Pulmonary artery endothelial cell (primary cell): ENCODE measurements at places on chromosomes 11 and 22. TPM values are rescaled to one million over a fixed set of nuclear protein-coding genes. Genes with fewer than 3 reads are reported as not detected.

GRCh38 chr11:131467645-131468394 lies 97.4 kb downstream of the NTM start:
- DNase-seq: no peak

DNA sequence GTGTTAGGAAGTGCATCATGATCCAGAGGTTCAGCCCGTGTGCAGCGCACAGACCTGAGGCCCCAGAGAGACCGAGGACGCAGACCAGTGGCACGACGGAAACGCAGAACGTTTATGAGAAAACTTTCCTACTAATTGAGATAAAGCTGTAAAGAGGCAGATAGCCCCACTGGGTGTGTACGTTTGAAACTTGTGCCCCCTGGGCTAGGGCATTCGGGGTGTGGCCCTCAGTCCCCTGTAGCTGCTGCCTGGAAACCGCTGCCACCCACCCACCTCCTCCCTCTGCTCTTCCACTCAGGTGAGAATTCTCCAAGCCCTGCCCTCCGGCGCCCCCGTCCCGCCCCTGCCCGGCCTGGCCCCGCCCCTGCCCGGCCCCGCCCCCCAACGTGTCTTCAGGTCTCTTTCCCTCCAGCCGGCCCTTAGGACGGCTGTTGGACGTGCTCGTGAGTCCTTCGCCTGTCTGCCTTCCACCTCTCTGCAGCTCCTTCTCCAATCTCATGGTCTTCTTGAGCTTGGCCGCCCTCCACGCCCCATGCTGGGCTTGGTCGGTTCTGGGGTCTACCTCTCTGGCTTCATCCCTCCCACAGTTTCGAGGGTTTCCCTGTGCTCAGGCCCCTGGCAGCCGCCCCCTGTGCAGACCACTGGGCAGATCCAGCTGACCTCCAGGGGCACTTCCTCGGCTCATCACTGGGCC lies 12.1 kb downstream of the MAPK8IP2 start:
- no peak for DNase-seq

DNA sequence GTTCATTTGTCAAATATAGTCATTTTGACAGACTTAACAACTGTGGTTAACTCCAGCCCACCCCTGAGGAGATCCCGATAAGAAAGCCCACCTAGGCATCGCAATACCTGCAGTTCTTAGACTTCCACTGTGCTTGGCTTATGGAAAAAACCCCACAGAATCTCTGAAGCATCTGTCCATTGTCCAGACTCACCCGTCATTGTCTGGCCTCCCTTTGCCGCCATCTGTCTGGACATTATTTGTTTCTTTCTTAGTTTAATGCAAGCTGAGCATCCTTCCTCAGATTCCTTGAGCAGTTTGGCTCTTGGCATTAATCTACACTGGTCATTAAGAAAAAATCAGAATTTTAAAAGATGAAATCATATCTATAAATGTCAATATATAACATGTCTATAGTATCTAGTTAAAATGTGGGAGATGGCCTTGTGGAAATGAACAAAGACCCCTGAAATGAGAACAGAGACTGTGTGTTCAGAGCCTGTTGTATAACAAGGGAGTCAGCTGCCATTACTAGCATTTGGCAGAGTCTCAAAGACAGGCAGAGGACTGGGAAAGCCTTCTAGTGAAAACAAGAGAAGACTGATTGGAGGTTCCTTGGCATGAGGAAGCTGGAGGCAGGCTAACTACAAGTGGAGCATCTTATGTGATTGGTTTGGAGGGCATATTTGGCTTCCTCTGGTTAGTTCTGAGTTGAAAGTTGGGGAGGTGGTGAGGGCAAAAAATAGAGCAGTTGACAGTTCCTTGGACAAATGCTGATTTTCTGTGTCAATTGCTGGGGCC lies 80.4 kb downstream of the SPON1 start:
- no peak for DNase-seq

DNA sequence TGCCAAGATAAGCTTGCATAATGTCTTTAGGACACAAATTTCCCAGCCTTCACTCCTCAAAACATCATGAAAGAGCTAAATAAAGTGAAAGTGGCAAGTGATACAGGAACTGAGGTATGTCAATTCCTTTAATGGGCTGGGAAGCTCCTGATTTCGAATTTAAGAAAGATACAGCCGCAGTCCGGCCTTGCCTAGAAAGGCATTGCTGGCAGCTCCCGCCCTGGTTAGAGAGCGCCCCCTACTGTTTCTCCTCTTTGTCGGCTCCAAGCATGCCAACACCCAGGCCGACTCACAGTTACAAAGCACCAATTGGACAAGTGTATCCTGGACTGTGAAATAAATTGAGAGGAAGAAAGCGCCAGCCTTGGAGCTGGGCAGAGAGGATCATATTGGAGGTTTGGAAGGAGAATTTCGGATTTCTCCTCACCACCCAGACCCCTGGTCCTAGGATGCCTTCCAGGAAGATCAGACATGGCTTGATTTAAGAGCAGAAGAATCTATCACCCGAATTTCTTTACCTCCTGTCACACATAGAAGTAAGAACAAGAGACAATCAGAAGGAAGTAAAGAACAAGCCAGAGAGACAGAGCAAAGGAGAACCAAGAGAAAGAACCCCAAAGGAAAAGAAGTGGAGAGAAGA lies 84.0 kb downstream of the FAM76B start:
- peak; percentile 36 for DNase-seq

GRCh38 chr11:29227811-29228210 lies 789.0 kb downstream of the KCNA4 start:
- no peak for DNase-seq

GRCh38 chr22:31926969-31927368 lies 17.4 kb upstream of the YWHAH start:
- DNase-seq: no peak

DNA sequence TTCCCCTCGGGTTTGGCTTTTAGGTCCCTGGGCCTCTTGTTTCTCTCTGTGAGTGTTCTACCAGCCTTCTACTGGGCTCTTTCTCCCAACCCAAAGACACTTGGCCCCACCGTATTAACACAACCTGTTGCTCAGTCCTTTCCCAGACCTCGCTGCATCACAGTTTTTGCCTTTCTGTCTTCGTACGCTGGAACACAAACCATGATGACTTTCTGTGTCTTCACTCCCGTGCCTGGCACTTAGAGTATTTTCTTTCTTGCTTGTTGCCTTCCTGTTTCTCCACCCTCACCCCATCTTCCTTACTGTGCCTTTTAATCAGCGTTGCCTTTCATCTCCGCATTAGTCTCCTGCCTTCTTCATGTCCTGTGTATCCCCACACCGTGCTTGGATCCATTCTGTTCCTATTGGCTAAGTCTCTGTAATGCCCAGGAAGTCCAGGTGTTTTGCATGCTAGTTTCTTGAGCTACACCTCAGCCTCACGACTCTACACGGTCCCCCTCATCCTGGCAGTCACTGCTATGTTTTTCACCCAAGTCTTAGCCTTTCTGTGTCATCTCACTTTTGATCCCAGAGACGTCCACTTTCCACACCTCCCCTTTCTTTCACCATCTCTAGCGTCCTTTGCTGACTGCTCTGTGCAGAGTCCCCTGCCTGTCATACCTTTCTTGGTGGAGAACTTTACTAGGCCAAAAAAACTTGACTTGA lies 1.6 kb downstream of the MARK2 start:
- DNase-seq: no peak

DNA sequence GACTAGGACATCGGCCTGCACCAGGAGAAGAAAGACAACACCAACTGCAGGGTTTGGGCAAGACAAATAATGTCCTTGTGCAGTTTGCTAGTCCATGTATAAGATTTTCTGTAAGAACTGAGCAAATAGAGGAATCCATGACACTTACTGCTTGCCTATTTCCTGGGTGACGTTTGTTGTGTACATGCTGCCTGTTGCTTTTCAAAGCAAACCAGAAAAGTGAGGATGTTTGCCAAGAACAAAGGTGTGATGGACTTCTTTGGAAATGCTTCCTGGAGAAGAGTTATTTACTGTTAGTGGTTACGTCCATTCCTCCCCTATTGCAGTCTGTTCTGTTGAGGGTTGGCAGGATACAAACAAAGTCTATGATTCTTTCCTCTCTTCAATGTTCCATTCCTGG lies 126.5 kb downstream of the CASP12 start:
- DNase-seq: no peak

DNA sequence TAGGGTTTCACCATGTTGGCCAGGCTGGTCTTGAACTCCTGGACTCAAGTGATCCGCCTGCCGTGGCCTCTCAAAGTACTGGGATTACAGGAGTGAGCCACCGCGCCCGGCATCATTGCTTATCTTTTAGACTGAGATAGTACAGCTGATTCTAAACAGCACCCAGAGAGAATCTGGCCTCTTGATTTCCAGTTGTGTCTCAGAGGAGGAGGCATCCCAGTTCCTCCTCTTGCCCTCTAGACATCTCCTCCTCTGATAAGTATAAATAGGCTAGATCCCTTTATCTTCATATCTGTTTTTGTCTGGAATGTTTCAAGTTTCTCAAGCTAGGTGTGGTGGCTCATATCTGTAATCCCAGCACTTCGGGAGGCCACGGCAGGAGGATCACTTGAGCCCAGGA lies 7.0 kb downstream of the MARK2 start:
- no peak for DNase-seq

DNA sequence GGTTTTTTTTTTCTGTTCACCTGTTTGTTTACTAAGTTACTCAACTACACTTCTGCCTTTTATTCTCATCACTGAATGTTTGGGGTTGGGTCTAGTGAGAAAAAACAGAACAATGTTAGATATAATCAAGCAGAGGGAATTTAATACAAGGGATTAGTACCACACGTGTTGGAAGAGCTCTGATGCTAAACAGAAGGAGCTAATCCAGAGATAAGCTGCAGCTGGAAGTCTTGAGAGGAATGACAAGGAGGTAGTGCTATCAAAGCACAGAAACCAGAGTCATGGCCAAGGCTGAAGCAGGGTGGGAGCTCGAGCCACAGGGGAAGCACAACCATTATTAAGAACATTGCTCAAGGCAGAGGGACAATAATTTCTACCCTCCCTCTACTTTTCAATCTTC lies 604.1 kb upstream of the ANO5 start:
- DNase-seq: no peak

- no peak for DNase-seq
These were observed 1.6 kb downstream of the KMT5B start for GRCh38 chr11:68211546-68211945.

DNA sequence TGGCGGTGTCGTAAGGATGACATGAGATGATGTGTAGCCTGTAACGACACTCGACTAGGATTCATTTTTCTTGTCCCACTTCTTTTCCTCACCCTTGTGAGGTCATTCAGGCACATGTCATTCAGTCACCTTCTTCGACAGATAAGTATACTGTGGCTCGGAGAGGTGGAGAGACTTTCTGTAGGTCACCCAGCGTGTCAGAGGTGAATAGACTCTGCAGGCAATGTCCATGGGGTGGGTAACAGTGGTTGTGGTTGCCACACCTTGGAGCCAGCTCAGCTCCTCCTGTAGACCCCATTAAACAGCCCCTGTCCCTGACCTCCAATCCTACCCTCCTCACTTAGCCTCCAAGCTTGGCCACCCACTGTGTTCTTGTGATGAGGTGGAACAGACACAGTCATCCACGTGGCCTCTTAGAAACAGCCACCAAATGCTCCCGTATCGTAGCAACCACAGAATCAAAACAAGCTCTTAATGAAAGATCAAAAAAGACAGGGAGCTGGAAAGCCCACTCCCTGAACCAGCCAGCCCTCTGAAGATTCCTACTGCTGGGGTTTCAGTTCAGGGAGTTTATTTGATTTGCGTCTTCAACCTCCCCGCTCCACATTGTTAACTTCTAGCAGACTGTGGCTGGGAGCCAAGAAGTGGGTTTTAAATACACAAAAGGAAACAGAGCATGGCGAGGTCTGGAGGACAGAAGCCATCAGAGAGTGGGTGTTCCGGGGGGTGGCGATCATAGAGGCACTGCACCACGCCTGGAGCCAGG lies 89.0 kb upstream of the GRK3 start:
- peak; percentile 62 for DNase-seq

GRCh38 chr11:1109918-1110705 lies 35.4 kb downstream of the MUC2 start:
- no peak for DNase-seq

GRCh38 chr22:31350410-31350863 lies 4.3 kb upstream of the PATZ1 start:
- no peak for DNase-seq

- no peak for DNase-seq
These were observed 27.4 kb upstream of the RELT start for GRCh38 chr11:73348838-73349237.

- no peak for DNase-seq
These were observed 8.7 kb downstream of the MMP26 start for GRCh38 chr11:4713241-4713640.

DNA sequence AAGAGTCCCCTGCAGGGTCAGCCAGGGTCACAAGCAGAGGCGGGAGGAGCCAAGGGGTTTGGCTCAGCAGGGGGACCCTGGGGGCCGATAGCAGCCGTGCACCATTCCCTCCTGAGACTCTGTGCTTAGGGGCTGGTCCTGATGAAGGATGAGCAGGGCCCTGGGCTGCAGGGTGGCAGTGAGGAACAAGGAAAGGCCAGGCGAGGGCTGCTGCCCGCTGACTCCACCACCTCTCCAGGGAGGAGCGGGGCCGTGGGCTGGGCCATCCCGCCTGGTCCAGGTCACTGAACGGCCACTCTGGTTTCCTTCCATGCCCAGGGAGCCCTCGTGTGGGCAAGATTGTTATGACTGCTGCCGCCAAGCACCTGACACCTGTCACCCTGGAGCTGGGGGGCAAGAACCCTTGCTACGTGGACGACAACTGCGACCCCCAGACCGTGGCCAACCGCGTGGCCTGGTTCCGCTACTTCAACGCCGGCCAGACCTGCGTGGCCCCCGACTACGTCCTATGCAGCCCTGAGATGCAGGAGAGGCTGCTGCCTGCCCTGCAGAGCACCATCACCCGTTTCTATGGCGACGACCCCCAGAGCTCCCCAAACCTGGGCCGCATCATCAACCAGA lies 9.2 kb upstream of the NDUFS8 start:
- DNase-seq: no peak

DNA sequence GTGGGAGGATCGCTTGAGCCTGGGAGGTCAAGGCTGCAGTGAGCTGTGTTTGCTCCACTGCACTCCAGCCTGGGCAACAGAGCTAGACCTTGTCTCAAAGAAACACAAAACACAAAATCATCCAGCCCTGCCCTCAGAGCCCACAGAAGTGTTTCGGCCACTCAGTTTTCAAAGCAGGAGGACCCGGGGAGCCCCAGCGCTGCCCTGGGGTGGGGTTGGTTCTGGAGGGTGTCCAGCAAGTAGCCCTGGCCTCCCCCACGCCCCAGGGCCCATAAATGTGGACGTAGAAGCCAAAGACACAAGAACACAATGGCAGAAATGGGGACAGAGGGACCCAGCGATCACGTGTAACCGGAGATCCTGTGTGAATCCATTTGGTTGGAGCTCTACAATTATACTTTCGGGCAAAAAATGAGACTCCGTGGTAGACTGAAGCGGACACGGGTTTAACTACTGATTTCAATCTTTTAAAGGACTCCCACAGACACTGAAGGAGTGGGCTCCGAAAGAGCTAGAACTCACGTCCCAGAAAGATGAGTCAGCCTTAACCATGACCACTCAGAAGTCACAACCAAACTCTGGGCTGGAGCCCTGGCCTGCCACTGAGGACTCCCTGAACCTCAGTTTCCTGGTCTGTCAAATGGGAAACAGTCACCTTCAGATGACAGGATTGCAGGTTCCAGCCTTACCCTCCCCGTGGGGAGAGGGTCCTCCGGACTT lies 9.0 kb upstream of the CYTH4 start:
- DNase-seq: no peak

GRCh38 chr11:74941492-74941891 lies 7.4 kb downstream of the XRRA1 start:
- DNase-seq: no peak

UPK3A gene
- not detected in 2 replicates for total RNA-seq

POU2F3 gene
- total RNA-seq: not detected in 2 replicates

FAM180B gene
- 0.07 TPM in 1 of 2 replicates, not detected in the other for total RNA-seq

TESMIN gene
- 1.5 and 1.9 TPM in 2 replicates for total RNA-seq

UBQLN3 gene
- not detected in 2 replicates for total RNA-seq
